ENCODE measurements at places on chromosomes 12 and 14. TPM values are rescaled to one million over a fixed set of nuclear protein-coding genes. Genes with fewer than 3 reads are reported as not detected.

Gene TEX52
- not detected for total RNA-seq

Gene ABHD4
- total RNA-seq = 130 TPM

Gene COX8C
- not detected for total RNA-seq

Gene KRT83
- not detected for total RNA-seq

Gene NIN
- total RNA-seq = 70.5 TPM

Gene SLC2A14
- total RNA-seq = not detected

DNA sequence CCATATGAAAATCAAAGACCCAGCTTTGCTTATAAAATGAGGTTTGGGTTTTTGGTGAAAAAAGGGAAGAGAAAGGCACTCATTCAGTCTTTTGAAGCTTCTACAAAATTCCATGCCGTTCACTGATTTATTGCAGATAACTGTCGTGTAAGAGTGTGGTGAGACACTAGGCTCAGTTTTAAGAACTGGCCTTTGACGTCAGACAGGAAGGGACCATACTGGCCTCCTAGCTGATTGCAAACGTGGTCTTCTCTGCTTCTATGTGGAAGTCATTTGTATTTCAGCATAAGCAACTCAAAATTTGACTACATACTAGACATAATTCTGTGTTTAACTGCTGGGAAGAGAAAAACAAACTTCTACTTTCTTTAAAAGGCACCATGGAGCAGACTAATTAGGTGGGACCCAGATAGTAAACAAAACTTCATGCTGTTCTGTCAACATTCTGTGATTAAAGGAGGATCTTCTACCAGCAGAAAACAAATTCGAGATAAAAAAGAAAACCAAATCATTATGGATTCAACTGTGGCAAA lies 168.7 kb downstream of the TTC7B start:
- DNase-seq = no peak

DNA sequence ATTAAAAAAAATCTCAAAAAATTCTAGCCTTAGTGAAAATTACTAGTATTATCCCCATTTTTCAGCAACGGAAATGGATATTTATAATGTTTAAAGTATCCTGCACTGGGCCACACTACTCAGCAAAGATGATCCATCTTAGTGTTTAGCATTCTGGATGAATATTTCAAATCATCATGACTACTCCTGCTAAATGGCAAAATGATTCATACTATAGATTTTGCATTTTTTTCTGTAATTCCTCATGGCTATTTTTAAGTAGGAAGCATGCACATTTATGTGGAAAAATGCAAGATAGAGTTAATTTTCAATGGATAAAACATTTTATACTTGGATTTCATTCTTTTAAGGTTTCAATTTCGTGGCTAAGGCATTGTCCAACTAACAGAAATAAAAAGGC lies 59.6 kb downstream of the LRFN5 start:
- DNase-seq = no peak

GRCh38 chr14:32509632-32510187 lies 180.6 kb downstream of the AKAP6 start:
- DNase-seq = peak; percentile 30

GRCh38 chr14:61520576-61520975 lies 174.7 kb upstream of the HIF1A start:
- no peak for DNase-seq

- no peak for DNase-seq
Measured at GRCh38 chr12:58166643-58167042, 225.3 kb downstream of the ATP23 start.

DNA sequence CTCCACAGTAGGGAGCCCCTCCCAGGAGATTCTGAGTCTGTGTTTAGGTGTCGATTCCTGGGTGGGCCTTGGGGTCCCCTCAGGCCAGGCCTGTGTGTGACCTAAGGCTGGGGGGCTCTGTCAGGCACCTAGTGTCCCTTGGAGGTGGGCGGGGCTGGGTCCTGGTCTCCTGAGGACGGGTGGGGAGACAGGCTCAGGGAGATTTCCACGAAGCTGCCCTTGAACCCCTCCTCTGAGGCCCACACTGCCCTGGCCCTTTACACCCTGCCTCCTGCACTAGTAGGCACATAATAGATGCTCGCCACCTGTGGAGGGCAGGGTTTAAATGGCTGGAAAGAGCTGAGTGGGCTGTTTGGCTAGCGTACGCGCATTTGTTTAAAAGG lies 32.9 kb downstream of the MEG3 start:
- DNase-seq = no peak

GRCh38 chr12:15532364-15532977 lies 210.2 kb downstream of the PTPRO start:
- peak; percentile 48 for DNase-seq

GRCh38 chr12:113284751-113285150 lies 50.2 kb downstream of the SLC8B1 start:
- DNase-seq = no peak

- DNase-seq = no peak
Measured at GRCh38 chr14:89308232-89308959, 108.6 kb downstream of the FOXN3 start.
